ENCODE measurements at places on chromosomes 2 and 18. TPM values are rescaled to one million over a fixed set of nuclear protein-coding genes. Genes with fewer than 3 reads are reported as not detected.

- DNase-seq: no peak
Observed at GRCh38 chr2:144858211-144858610, 338.3 kb upstream of the ZEB2 start.

GRCh38 chr2:226836548-226836885, 663 bp downstream of the RHBDD1 start:
- DNase-seq: no peak

Gene FOXD4L1
- 0.20 TPM for total RNA-seq

Gene CAPN14
- total RNA-seq: 0.09 TPM

GRCh38 chr18:6132751-6133368, 237.5 kb upstream of the TMEM200C start:
- no peak for DNase-seq

Gene GPR45
- not detected for total RNA-seq

DNA sequence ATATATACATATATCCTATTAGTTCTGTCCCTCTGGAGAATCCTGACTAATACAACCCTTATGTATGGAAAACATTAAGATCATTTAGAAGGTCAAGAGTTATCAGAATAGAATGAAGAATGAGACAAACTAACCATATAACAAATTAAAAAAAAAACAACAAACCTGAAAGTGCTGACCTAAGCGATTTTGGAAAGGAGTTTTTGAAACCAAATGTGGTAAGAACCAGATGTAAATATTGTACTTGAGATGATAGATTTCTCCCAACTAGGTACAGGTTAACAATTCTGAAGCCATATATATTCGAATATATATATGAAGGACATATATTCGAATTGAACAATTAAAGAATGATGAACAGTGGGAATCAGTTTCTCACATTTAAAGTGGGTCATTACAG, 917.8 kb upstream of the SLC39A10 start:
- DNase-seq: no peak

Gene DCC
- total RNA-seq: 0.34 TPM

Data from left colon (tissue), 2 donors.